ENCODE measurements at places on chromosomes 5 and 9.

DNA sequence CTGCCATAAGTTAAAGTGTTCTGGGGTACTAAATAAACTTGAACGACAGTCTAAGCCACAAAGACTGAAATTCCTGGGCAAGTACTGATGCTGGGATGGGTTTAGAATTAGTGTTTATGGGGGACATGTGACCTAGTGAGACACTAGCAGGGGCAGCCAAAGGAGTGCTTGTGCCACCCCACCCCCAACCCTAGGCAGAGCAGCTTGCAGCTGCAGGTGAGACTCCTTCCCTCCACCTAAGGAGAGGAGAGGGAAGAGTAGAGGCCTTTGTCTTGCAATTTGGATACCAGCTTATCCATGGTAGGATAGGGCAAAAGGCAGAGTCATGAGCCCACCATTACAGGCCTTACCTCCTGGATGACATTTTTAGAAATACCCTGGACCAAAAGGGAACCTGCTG is 28.7 kb upstream of the PDE4D start:
- no peak for DNase-seq

DNA sequence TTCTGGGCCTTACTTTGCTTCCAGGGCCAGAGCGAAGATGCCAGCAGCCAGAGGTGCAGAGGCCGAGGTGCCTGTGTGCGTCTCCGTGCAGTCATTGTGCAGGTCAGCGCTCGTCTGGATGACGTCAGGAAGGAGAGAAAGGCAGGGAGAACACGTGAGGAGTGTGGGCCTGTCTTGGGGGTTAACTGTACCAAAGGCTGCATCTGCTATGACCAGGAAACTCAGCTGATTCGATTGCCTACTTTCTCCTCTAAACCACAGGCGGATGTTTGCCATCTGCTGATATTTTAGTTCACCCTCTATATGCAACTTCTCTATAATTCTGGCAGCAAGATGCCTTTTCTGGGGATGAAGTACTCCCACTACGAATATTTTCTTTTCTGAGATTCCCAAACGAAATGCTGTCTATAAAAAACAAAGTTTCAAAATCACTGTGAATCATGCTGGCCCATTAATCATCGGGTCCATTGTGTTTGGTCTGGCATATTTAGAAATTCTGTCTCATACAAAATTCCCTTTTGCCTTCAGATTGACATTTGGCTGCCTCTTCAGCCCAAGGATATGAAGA is 24.8 kb downstream of the PCSK1 start:
- peak; percentile 81 for DNase-seq

DNA sequence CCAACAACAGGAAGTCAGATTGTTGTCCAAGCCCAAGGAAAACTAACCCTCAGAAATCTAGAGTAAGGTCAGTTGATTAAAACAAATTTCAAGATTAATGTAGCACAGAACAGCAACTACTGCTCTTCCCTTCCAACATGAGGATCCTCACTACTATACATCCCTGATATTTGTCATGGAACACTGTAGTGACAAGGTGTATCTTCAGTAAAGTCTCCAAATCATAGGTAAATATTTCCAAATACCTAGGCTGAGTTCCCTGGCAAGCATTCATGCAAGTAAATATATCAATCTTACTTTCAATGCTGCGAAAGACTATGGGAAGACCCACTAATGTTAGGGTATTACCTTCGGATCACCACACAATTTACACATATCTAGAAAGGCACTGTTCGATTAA is 986.9 kb upstream of the ARRDC3 start:
- no peak for DNase-seq

DNA sequence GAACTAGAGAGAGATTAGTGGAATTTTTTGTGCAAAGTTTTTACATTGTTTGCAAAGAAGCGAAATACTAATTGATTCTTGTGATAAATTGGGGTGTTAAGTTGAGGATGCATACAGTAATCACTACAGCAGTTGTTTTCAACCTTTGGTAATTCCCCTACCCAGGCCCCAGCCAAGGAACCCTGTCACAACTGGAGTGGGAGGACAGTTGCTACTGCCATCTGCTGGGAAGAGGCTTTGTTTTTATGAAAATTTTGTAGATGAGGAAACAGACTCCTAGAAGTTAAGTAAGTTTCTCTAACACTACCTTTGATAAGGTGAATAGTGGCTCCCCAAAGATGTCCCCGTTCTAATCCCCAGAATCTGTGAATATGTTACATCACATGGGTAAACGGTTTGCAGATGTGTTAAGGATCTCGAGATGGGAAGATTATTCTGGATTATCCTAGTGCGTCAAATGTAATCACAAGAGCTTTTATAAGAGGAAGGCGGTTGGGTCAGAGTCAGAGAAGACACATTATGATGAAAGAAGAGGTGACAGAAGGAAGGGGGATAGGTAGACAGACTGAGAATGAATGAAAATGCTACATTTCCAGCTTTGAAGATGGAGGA is 34.0 kb upstream of the PPP1R2B start:
- DNase-seq = peak; percentile 51

- DNase-seq = no peak
Observed at GRCh38 chr5:87906962-87907361, 361.7 kb downstream of the TMEM161B start.

DNA sequence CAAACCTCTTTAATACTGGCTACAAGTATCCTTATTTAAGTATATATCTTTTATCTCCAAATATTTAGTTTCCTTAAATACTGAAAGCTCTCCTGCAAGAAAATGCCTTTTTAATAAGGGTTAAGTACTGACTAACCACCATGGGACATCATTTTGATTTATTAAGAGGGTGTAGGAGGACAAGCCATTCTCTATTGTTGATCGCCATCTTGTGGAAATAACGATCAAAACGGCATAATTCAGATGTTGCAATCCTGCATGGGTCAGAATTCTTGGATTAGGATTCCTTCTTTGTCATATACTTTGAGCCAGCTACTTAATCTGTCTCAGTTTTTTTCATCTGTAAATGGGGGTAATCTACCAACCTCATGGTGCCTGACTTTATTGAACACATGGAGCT is 28.7 kb upstream of the C5orf46 start:
- DNase-seq = peak; percentile 26

- DNase-seq = peak; percentile 35
Observed at GRCh38 chr9:127173063-127173462, 50.6 kb upstream of the ANGPTL2 start.

DNA sequence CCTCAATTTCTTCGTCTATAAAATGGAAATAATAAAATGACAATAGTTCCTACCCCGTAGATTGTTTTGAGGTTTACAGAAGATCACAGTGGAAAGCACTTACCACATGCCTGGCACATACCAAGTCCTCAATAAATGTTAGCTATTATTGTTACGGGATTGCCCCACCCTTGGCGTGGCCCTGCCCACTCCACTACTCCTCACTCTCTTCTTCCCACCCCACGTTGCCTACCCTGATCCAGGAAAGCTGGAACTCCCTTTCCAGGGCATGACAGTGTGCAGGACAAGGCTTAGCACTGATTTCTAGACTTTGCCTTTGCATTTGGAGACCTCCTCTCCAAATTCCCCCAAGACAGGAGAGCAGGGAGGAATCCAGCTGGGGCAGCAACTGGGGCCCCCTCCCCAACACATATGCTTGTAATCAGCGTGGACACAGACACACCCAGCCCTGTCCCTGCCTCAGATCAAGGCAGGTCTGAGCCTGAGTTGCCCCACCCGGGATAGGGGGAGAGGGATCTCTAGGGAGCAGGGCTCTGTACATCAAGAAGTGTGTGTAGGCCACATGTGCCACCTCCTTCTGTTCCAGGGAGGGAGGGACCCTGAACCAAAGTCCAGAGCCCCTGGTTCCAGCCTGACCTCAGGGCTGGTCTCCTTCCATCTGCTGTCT is 6.7 kb downstream of the SLC4A9 start:
- DNase-seq = no peak

GRCh38 chr9:14331120-14331519 is 17.2 kb upstream of the NFIB start:
- no peak for DNase-seq

DNA sequence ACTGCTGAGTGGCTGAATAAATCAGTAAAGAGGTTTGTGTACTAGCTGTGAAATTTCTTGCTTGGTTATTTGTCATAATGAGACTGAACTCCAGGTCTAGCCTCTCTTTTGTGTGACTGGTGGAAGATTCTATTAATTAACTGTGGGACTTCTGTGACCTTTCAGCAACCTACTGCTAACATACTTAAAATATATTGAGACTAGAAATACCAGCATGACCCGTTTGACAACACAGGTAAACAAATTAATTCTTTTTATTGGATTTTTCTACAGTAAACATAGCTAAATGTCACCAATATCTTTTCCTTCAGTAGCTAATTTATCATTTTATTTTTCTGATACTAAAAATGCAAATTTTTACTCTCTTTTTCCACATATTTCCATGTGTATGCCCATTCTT is 390.4 kb upstream of the KCNN2 start:
- DNase-seq = no peak

DNA sequence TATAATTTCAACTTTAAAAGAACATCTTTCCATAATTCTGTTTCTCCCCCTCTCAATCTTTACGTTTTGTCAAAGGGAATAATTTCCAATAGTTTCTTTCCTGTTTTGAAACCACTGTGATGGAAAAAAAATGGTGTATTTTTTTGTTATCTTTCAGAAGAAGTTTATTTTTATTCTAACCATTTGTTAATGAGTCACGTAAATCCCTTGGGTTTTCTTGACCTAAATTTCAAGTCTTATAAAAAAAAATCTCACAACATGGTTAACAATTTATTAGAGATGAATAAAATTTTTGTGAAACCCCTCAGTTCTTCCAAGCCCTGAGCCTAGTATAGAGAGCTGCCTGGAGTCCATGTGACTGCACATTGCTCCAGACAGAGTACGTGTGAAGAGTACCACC is 106.1 kb upstream of the FBXL17 start:
- no peak for DNase-seq

GRCh38 chr9:15101095-15101494 is 190.9 kb upstream of the FREM1 start:
- no peak for DNase-seq

DNA sequence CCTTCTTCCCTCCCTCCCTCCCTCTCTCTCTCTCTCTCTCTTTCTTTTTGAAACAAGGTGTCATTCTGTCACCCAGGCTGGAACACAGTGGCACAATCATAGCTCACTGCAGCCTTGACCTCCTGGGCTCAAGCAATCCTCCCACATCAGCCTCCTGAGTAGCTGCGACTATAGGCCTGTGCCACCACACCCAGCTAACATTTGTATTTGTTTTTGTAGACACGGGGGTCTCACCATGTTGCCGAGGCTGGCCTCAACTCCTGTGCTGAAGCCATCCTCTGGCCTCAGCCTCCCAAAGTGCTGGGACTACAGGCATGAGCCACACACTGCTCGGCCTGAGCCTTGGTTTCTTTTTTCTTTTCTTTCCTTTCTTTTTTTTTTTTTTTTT is 45.8 kb downstream of the PLPP7 start:
- DNase-seq = no peak

DNA sequence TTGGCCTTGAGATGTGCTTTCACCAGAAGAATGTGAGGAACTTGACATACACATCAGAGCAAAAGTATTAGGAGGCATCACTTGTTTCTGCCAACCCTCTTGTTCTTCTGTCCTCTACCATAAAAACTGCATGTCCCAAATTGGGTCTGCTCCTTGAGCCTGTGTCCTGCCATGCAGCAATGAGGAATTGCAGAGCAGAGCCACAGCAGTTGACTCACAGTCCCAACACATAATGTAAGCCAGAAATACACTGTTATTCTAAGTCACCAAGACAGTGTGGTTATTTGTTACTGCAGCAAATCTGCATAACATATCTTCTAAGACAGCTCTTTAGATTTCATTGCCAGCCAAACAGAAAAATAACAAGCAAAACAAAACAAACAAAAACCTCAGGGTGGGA is 598.2 kb downstream of the PRELID2 start:
- DNase-seq = no peak

DNA sequence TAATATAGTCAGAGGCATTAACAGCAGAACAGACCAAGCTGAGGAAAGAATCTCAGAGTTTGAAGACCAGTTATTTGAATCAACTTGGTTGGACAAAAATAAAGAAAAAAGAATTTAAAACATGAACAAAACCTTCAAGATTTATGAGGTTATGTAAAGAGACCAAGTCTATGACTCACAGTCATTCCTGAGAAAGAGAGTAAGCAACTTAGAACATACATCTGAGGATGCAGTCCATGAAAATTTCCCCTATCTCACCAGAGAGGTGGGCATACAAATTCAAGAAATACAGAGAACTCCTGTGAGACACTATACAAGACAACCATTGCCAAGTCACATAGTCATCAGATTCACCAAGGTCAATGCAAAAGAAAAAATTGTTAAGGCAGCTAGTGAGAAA is 17.4 kb upstream of the C9orf72 start:
- DNase-seq = no peak

GRCh38 chr9:70044490-70045307 is 1.1 kb downstream of the MAMDC2 start:
- peak; percentile 18 for DNase-seq

DNA sequence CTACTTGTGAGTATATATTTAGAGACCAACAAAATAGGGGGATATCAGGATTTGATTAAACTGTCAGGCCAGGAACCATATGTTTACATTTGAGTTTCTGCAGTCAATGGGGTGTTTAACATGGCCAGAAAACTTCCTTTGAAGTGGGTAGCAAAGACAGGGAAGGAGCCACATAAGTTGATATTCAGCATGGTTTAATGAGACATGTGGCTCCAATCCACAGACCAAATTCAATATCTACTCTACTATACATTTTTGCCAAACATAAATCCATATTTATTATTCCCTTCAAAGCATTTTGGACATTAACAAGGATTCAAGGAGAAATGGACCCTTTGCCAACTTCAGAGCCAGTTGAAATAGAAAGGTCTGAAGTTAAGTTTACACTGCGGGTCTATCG is 99.8 kb downstream of the TAF11L14 start:
- no peak for DNase-seq

GRCh38 chr9:126386088-126386487 is 59.5 kb downstream of the MVB12B start:
- DNase-seq = no peak

- peak; percentile 64 for DNase-seq
Observed at GRCh38 chr9:5557606-5558587, 47.6 kb downstream of the PDCD1LG2 start.

DNA sequence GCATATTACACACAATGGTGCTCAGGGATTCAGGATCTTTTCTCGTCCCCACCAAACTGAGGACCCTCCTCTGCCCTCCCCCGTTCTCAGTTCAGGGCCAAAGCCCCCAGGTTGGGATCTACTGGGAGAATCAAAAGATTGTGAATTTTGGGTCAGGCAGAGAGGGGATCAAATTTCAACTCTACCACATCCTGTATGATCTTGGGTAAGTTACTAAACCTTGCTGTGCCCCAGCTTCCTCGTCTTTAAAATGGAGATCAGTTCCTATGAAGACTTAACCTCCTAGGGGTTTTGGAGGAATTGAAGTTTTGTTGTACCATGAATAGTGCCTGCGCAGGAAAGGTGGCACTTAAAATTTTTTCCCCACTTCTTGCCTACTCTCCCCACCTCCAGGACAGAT is 62.4 kb downstream of the RAI14 start:
- DNase-seq = no peak

DNA sequence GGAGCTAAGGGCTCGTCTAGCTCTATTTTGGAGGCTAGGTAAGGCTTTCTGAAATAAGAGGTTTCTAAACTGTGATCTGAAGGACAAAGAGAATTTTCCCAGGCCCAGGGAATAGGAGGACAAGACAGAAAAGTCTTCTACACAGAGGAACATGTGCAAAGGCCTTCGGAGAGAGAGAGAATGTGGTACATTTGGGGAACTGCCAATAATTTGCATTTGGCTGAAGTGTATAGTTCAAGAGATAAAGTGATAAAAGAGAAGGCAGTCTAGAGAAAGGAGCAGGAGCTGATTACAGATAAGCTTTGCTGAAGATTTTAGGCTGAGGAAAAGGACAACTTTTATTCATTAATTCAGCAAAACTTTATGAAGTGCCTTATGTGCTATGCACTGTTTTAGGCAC is 214.4 kb upstream of the ELL2 start:
- no peak for DNase-seq

- peak; percentile 86 for DNase-seq
Observed at GRCh38 chr5:179731791-179732411, 721 bp upstream of the MAML1 start.
